ENCODE measurements at places on chromosomes 13 and 19. TPM values are rescaled to one million over a fixed set of nuclear protein-coding genes. Genes with fewer than 3 reads are reported as not detected.

Gene PEG3
- total RNA-seq, result 0.89 TPM

Gene TRPC4
- not detected for total RNA-seq

Gene GNG8
- total RNA-seq, result not detected

Gene NRTN
- total RNA-seq, result 0.13 TPM

Gene RFPL4A
- 3.4 TPM for total RNA-seq

Gene LAIR2
- total RNA-seq, result not detected

Gene ONECUT3
- not detected for total RNA-seq

Gene AMER2
- total RNA-seq, result not detected

Gene PSG11
- 0.13 TPM for total RNA-seq

Gene IL4I1
- total RNA-seq, result 1.6 TPM

Gene C19orf81
- 0.89 TPM for total RNA-seq

Gene NUP62
- 18.9 TPM for total RNA-seq

Gene SCGB2B2
- total RNA-seq, result 0.13 TPM

Gene LINGO3
- total RNA-seq, result not detected

Gene ADGRE3
- total RNA-seq, result not detected

Gene DLEU7
- total RNA-seq, result not detected

Gene GJA3
- under 0.01 TPM for total RNA-seq

Gene ZNF229
- 5.8 TPM for total RNA-seq

Gene NFILZ
- total RNA-seq, result not detected

Gene MBD3L5
- total RNA-seq, result not detected

All from dermis microvascular lymphatic vessel endothelial cell (primary cell).